Activated T-helper 1 cell treated with anti-CD3 and anti-CD28 coated beads, Interleukin-12 subunit alpha, Interleukin-12 subunit beta, Interleukin-2, Interleukin-4 antibody, amounts not matched to agents 30 ng/mL and 10 ng/mL and 1 ng/mL, durations not matched to agents 14 hours and 24 hours and 36 hours (primary cell): ENCODE measurements at places on chromosomes 16 and 17.

GRCh38 chr17:19630661-19631060, 17.9 kb upstream of the ALDH3A2 start:
- no peak for DNase-seq

- no peak for DNase-seq
Observed at GRCh38 chr17:12830777-12831247, 41.5 kb downstream of the ARHGAP44 start.

DNA sequence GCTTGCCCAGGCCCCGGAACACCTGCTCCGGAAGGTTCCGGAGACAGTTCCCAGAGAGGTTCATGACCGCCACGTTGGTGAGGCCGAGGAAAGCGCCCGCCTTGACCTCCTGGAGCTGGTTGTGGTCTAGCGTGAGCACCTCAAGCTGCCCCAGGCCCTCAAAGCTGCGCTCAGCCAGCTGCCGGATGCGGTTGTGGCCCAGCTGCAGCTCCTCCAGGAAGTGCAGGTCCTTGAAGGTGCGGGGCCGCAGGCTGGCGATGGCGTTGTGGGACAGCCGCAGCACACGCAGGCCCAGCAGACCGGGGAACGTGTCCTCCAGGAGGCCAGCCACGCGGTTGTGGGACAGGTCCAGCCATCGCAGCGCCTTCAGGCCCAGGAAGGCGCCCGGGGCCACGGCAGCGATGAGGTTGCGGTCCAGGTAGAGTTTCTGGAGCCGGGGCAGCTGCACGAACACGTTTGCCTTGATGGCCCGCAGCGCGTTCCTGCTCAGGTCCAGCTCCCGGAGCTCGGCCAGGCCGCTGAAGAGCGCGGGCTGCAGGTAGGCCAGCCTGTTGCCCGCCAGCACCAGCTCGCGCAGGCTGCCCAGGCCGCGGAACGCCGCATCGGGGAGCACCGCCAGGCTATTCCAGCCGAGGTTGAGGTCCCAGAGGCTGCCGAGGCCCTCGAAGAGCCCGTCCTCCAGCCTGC, 2.1 kb downstream of the IGFALS start:
- no peak for DNase-seq

GRCh38 chr16:30054451-30054850, 11.1 kb upstream of the ALDOA start:
- no peak for DNase-seq

DNA sequence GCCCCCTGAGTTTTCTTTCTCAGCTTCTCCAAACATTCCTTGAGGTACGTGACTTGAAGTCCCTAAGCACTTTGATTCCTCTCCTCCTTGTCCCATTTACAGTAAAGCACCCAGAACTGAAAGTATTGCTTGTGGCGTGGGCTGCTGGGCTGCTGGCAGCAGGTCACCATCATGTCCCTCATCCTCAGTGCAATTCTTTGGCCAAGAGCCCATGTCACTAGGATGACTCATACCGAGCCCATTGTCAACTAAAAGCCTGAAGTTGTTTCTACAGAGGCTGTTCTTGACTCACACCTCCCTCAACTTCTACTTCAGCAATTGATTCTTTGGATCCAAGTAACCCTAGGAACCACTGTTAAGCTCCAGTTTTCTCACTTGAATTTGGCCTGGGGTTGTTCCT, 54.3 kb downstream of the KPNA2 start:
- DNase-seq = no peak

DNA sequence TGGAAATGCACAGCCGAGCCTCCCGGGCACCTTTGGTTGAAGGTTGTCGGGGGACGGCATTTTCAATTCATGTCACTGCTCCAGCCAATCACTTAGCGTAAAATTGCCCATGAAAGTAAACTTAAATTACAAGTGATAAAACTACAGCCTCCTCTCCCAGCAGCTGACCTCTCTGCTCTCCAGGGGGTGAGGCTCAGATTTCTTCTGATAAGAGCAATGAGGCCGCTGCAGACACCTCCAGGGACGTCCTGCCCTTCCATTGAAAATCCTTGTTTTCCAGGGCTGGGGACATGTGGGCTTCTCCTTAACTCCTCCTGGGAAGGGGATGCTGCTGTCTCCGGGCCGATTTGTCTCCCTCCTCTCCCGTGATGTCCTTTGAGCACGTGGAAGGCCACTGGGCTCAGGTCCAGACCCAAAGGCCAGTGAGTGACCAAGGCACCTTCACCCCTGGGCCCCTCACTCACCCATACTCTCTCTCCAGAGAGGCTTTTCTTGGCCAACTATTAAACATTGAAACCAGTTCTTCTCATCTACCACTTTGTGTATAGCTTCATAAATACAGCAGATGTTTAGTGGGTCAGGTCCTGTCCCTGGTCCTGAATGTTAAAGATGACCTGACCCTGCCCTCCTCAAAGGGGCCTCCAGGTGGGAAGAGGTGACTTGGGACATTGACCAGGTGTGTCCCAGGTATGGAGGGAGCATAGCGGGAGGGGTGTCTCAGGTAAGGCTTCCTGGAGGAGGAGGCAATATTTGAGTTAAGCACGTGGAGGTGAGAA, 52.3 kb downstream of the MGAT5B start:
- no peak for DNase-seq

DNA sequence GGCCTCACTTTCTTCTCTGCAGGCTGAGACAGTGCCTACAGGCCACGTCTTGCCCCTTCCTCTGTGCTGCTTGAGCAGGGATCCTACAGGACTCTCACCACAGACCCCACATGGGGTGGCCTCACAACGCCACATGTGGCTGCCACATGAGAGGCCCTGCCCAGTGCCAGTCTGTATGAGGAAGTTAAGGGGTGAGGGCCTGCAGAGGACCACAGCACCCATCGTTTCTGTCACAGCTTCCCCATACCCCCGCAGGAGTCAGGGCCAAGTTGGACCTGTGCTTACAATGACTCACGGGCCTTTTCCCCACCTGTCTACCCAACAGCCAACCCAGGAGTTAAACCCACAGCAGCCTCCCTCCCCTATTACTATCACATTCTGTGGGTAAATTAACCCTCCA, 2.9 kb upstream of the GSDMB start:
- no peak for DNase-seq

DNA sequence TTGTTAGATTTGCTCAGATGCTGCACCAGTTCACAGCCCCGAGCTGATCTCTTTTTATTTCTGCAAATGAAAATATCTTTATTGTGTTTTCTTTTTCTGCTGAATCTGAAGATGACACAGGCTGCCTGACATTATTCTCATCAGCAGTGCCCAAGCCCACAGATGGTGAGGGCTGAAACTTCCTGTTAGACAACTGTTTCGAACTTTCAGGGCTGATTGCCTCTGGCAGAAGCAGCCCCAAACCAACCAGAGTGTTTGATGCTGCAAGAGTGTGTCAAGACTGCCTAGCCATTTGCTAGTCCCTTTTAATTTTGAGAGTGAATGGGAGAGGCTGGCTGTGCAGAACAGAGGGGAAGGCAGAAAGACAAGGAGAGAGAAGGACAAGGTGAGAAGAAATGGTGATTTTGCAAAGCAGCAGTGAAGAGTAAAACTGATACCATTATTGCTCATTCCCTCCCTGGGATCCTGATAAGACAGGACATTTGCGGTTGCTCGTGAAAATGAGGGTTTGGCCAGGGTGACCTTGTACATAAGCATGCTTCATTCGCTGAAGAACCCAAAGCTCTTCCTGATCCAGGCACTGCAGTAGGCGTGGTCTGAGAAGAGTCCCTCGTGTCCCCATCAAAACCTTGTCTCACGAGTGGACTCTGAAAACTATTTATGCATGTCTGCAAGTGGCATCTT, 77.2 kb downstream of the TMEM114 start:
- DNase-seq = no peak

GRCh38 chr17:68711858-68712257, 110.7 kb upstream of the FAM20A start:
- DNase-seq = no peak

GRCh38 chr17:60345233-60345632, 46.7 kb downstream of the USP32 start:
- no peak for DNase-seq

- no peak for DNase-seq
Observed at GRCh38 chr16:74190292-74190691, 106.3 kb upstream of the PSMD7 start.

GRCh38 chr16:11151885-11152629, 103.9 kb downstream of the SOCS1 start:
- no peak for DNase-seq

- no peak for DNase-seq
Observed at GRCh38 chr17:45096141-45096540, 35.0 kb downstream of the NMT1 start.

DNA sequence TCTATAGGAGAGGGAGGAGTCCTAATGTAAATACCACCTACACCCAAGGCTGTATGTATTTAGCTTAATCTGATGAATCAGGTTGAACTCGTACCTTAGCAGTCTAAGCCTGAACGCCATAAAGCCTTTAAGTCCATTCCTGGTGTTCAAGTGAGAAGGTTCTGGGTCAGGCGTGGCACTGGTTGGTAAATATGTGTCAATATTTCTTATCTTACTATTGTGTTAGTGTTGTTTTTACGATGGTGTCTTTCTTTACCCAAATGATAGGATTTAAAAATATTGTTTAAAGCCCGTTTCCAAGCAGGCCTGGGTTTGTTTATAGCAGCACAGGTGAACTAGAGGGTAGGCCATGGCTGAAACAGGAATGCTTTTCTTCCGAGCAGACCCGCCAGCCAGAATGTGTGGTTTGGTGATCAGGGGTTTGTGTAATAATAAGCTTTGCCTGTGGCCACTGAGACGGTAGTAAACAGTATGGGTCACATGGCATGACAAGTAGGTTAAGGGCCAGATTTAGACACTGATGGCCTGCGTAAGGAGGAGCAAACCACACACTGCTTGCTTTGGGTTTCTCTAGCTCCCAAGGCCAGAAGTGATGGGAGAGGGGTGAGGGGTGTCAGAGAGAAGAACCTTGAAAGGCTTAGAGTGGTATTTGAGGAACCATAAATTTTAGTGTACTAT, 3.3 kb downstream of the TMEM94 start:
- DNase-seq = no peak

DNA sequence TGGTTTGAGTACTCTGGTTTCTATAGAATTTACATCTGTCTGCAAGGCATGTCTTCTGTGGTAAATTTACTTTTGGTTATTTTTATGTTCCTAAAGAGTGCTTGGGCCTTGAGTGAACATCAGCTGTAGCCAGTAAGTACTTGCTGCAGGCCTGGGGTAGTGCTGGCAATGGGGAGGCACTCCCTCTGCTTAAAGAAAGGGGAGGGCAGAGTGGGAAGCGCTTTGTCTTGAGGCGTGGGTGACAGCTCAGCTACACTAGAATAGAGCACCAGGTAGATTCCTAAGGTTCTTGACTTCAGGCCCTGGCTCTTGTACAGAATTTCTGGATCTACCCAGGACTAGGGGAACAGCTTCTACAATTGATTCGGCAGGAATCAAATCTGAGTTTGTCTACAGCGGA, 50.6 kb downstream of the MPHOSPH6 start:
- no peak for DNase-seq

- no peak for DNase-seq
Observed at GRCh38 chr16:55539049-55539448, 27.4 kb upstream of the CAPNS2 start.

DNA sequence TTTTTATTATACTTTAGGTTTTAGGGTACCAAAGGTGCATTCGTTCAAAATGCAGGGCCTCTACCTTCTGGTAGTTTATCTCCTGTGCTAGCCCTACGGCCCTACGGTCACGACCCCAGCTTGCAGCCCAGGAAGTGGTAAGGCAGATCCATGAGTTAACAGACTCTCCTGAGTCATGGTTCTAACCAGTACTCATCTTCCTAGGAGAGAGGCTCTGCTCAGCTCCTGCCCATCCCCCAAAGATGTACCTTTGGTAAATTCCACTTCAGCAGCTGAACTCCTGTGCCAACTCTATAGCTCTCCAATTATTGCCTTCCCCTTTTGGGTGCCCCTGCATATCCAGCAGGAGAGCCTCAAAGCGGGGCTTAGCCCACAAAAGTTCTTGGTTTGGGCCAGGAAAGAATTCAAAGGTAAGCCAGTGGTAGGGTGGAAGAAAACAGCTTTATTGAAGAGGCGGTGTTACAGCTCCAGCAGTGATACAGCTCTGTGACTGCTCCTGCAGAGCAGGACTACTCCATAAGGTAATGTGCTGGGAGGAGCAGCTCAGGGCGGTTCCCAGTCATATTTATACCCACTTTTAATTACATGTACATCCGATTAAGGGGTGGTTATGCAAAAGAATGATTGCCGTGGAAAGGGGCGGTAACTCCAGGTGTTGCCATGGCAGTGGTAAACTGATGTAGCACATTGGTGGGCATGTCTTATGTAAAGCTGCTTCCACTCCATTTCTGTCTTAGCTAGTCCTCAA, 241.4 kb downstream of the PMP22 start:
- no peak for DNase-seq

- no peak for DNase-seq
Observed at GRCh38 chr16:74625500-74626350, 18.8 kb upstream of the GLG1 start.

GRCh38 chr17:13073018-13073417, 55.2 kb upstream of the ELAC2 start:
- DNase-seq = no peak

DNA sequence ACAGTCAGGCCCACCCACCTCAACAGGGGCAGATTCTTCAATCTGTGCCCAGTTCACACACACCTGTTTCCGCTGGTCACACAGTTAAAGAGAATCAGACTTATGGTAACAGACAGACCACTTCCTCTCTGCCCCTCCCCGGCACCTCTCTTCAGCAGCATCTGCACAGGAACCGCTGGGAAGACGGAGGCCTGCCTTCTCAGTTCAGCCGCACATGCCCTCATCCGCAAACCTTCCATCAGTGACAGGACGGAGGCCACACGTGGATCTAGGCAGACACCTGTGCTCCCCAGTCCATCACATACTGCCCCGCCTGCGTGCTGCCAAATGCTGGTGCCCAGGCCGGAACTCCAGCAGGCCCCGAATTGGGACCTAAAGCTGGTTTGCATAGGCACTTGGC, 10.3 kb downstream of the PHB1 start:
- DNase-seq = no peak

DNA sequence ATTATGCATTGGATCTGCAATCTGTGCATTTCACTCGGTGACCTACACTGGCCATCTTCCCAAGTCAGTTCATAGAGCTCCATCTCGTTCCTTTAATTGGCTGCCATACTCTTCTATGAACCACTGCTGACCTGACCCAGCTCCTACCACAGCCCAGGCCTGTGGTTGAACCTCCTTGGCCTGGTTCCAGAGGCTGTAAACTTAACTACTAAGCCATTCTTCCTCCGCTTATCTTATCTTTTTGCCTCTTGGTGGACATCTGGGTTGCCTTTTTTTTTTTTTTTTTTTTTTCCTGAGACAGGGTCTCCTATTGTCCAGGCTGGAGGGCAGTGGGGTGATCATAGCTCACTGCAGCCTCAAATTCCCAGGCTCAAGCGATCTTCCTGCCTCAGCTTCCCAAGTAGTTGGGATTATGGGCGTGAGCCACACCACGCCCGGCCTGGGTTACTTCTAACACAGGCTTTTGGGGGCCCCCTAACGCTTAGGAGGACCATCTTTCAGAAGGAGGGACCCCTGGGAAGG, 18.3 kb downstream of the COQ7 start:
- DNase-seq = no peak

- no peak for DNase-seq
Observed at GRCh38 chr17:81287152-81287551, 8.0 kb downstream of the SLC38A10 start.

DNA sequence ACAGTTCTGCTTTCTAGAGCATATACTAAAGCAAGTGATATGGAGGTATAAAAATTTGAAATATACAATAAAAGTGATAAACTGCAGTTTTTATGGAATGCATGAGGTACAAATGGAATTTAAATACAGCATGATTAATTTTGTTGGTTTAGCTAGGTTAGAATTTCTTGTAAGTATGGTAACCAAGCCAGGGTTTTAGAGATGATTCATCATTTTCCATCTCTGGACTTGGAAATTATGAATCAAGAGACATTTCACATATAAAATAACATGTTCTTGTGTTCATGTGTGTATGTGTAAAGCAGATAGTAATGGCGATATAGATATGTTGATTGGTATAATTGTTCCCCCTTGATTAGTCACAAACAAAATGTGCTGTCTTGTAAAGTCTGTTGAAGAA, 1219.8 kb downstream of the CDH8 start:
- DNase-seq = no peak
